ENCODE measurements at places on chromosomes 1 and 21.

GRCh38 chr1:216119600-216119999 is 303.6 kb downstream of the USH2A start:
- DNase-seq, result peak; percentile 24

- no peak for DNase-seq
These were observed 14.7 kb downstream of the CASQ2 start for GRCh38 chr1:115753830-115754229.

GRCh38 chr1:66012106-66012784 is 219.6 kb downstream of the PDE4B start:
- DNase-seq, result peak; percentile 42

GRCh38 chr1:175415129-175415712 is 222.6 kb upstream of the KIAA0040 start:
- DNase-seq, result no peak

GRCh38 chr1:171953835-171954234 is 112.5 kb downstream of the DNM3 start:
- no peak for DNase-seq

DNA sequence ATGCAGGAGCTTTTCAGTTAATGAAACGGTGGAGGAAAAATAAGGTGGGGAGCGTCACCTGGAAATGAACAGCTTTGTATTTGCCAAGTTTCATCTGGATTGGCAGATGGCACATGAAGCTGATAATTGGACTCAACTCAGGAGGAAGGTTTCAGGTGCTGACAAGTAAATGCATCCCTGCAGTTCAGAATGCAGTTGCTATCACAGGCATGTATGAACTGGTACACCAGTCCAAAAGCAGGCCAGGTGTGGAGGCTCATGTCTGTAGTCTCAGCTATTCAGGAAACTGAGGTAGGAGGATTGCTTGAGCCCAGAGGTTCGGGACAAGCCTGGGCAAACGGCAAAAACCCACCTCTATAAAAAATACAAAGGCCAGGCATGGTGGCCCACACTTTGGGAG is 15.5 kb downstream of the DEGS1 start:
- no peak for DNase-seq

GRCh38 chr1:207009182-207009850 is 23.2 kb downstream of the C1orf116 start:
- DNase-seq, result no peak

GRCh38 chr1:109020693-109021257 is 21.1 kb downstream of the WDR47 start:
- no peak for DNase-seq

- DNase-seq, result no peak
These were observed 13.8 kb downstream of the PDIK1L start for GRCh38 chr1:26125382-26125781.

DNA sequence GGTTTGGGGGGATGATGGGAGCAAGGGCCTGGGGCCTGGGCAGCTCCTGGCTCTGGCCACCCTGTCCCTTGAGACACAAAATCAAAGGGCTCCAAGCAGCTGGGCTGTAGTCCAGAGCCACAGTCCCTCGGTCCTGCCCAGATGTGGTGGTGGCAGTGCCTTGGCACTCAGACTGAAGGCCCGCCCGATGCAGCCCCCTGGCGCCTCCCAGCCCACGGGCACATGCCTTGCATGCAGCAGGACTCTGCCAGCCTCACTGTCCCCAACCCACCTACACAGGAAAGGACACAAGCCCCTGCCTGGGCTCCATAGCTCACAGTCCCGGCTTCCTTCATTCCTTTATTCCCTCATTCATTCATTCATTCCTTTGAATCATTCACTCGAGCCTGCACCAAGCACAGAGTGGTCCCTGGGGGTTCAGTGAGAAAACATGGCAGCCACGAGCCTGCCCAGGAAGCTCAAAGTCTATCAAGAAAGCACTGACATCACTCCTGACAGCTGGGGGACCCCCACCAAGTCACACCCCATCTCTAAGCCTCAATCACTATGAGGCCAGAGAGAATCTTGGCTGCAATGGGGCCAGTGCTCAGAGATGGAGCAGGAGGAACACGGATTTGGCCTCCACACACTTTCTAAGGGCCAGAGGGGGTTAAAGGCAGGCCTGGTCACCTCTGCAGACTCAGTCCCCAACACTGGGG is 5.8 kb downstream of the SDC3 start:
- no peak for DNase-seq

- DNase-seq, result no peak
These were observed 18.4 kb downstream of the PRXL2B start for GRCh38 chr1:2604844-2605508.

GRCh38 chr1:206082831-206083695 is 30.1 kb downstream of the RHEX start:
- no peak for DNase-seq

DNA sequence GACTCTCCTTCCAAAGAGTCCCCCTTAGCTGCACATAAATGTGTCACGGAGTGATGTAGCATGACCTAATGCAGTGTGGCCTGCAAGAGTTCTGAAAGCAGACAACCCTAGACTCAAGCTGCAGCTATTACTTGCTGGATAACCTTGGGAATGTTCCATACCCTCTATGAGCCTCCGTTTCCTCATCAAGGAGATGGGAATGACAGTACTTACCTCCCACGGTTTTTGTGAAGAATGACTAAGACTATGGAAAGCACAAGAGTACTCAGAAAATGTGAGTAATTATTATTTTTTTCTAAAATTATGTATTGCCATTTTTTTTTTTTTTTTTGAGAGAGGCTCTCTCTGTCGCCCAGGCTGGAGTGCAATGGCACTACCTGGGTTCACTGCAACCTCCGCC is 3.0 kb downstream of the TTC39A start:
- no peak for DNase-seq

DNA sequence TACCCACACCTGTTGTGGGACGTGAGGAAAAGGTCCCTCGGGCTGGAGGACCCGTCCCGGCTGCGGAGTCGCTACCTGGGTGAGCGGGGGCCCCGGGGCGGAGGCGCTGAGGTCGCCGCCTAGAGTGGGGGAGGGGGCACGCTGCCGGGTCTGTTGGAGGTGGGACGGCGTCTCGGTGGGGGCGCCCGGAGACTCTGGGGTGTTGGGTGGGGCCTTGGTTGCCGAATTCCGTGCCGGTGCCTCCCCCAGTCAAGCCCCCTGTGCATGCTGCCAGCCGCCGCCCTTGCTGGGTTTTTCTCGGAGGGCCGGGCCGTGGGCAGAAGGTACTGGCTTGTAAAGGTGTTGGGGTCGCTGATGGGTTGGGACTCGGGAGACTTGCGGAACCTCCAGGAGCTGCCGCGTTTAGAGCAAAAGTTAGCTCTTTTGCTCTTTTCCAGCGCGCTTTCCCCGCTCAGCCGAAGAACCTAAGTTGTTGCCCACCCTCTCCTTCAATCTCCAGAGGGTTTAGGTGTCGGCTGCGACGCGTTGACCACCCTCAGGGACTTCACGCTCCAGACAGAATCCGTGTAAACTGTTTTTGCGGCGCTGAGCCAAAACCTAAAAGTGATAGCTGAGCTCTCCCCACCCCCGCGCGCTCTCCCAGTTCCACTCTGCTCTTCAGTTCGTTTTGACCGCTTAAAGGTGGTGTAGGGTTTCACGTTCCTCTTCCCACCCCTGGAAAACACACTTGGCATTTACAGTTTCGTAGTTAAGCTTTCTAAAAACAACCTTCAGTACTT is at the start of gene MPC2:
Gene MPC2 (minus strand): TSS at position 143 of the 779 bp plus-strand sequence. CDS start 1,231 bp downstream, outside the sequence.
- DNase-seq, result peak; percentile 71

DNA sequence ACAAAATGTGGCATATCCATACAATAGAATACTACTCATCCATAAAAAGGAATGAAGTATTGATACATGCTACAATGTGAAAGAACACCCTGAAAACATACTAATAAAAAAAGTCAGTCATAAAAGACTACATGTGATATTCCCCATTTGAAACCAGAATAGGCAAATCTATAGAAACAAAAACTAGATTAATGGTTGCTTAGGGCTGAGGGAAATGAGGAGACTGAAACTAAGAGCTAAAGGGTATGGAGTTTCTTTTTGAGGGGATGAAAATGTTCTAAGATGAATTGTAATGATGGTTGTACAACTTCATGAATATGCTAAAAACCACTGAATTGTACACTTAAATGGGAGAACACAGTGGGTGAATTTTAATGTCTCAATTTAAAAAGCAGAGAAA is 50.9 kb downstream of the ACBD6 start:
- no peak for DNase-seq

- DNase-seq, result no peak
These were observed 199.4 kb upstream of the COL11A1 start for GRCh38 chr1:103307751-103308150.

DNA sequence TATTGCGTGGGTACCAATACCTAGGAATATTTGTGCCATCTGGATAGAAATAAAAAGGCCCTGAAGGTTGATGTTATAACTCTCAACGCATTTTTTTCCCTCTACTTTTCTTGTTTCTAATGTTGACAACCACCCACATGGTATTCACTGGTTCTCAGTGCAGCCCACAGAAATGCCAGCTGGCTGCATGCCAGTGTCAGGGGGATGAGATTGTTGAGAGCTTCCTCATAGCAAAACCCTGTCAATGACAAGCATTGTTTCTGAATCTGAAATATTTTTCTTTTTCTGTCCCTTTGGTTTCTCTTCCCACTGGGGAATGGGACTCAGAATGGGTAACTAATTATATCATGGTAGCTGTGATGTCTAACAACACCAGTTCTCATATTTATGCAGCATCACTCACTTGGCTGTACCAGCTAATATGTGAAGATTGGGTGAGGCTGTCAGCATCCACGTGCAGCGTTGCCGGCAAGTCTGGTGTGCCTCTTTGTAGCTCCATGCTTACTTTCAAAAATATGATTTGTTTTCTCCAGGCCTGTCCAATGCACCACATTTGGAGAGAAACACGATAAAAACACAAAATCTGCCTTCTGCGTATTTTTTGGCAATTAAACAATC is 284.6 kb downstream of the PTBP2 start:
- peak; percentile 28 for DNase-seq

GRCh38 chr1:101820071-101820470 is 176.7 kb downstream of the OLFM3 start:
- no peak for DNase-seq

DNA sequence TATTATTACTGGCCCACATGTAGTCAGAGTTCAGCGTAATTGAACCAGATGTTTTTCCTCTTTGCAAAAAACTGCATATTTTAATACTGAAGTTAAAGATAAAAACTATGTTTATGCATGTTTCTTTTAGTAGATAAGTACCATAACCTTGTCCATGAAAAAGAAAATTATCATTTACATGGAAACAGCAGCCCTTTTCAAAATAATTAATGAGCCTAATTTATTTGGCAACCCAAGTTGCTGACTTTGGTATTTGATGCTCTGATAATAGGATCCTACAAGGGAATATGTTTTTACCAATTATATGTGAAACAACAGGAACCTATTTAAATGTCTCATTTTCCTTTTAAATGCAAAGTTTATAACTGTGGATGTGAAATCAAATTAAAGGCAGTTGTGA is 281.3 kb upstream of the C1orf105 start:
- no peak for DNase-seq

DNA sequence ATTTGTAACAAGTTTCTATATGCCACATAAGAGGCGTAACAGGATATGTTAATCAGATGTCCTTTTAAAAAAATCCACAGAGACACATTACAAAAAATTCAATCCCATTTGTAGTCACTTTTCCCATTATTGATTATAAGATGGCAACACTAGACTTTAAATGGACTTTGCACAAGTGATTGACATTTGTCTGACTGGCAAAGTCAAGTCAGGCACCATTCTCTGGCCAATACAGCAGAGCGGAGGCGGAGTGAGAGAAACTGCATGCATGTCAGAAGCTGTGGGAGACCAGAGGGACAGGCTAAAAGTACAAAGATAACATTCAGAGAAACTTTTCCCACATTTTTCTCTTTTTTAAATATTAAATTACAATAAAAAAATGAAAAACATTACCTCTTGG is 28.1 kb upstream of the RGS5 start:
- no peak for DNase-seq

DNA sequence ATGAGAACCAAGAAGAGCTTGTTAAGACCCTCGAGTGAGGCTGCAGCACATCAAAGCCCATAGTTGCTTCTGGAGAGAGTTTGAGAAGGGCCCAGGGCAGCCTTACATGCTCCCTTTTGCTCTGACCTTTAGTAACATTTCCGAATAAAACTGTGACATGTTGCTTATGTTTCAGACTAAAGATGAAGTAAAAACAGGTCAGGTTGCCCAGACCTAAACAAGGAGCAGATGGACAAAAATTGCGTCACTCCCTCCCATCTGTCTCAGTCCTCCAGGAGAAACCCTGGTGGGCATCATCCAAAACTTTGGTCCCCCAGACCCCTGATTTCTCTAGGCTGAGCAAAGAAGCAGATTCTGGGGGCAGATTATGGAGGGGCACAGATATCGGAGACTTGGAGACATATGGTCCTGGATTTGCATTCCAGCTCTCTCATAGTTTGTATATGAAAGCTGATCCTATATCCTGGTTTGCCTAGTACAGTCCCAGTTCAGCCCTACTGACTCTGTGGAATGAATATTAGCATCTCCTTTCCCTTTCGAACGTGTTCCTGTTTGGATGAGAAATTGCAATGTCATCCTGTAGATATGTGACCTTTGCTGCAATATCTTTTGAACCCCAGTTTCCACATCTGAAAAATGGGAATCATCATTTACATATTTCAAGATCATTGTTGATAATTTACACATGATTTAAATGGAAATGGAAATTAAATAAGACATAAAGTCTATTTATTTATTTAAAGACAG is 304.9 kb upstream of the USP24 start:
- DNase-seq, result peak; percentile 35

GRCh38 chr1:228353601-228354371 is 52.8 kb downstream of the TRIM11 start:
- DNase-seq, result no peak

DNA sequence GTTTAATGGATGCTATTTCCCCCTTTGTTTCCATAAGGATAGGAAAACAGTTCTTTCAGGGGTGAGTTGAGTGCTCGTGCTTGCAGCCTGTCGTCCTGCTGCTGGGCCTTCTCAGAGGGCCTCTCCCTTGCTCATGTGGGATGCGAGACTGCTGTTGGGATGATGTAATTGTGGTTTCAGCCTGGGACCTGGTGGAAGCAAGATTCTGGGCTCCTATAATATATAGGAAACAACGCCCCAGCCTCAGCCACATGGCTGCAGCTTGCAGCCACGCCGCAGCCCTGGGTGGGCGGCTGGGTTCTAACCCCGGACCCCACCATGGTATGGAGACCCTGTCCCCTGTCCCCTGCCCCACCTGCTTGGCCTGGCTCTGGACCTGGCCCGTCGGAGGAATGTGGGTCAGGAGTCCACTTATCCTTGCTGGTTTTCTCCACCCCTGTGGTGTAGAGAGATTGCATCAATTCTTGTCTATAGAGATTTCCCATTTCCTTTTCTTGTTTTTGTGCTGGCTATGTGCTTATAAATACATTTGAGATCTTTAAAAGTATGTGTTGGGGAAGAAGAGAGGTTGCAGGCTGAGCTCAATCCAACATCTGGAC is 357.8 kb downstream of the SIPA1L2 start:
- DNase-seq, result peak; percentile 30

- peak; percentile 60 for DNase-seq
These were observed 422.9 kb downstream of the SETD4 start for GRCh38 chr21:35637431-35637830.

DNA sequence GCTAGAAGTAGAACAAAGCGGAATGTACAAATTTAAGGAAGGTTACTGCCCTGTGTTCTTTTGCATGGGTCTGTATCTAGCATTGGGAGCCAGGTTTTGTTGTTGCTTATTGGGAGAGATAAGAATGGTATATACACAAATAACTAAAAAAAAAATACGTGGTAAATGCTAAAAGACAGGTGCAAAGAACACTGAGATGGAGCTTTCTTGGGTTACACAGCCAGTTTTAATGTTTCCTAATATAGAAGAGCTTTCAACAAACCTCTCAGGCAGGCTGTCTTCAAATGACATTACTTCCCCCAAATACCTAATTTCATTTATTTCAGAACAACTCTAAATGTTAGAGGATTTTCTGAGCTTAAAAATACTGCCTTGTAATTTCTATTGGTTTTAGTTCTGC is 1.4 kb upstream of the MDM4 start:
- no peak for DNase-seq

Data from AG20443 (cell line).